ENCODE measurements at places on chromosomes 4 and X.

DNA sequence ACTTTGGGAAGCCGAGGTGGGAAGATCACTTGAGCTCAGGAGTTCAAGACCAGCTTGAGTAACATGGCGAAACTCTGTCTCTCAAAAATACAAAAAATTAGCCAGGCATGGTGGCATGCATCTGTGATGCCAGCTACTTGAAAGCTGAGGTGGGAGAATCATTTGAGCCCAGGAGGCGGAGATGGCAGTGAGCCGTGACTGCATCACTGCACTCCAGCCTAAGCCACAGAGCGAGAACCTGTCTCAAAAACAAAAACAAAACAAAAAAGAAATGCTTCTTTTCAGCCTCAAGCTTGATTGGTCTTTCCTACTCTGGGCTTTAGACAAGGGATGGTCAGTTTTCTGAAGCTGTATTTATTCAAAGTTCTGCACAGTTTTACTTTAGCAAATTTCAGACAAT, 15.8 kb upstream of the DHRSX start:
- no peak for DNase-seq

DNA sequence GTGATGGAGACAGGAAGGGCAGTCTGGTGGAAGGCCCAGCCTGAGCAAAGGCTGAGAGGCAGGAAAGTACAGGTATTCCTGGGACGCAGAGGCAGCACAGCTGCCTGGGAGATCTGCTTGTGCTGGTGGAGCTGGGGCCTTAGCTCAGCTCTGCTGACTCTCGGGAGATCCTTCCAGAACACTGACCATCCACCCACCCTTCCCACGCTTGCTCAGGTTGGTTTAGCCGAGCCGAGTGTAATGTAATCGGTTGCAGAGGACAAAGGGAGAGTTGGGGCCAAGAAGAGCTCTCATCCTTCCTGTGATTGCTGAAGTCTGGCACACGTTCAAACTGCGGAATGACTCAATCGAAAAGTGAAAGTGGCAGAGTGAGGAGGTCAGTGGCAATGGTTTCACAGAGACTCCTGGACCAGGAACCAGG, 43.1 kb upstream of the GPR78 start:
- DNase-seq = no peak

DNA sequence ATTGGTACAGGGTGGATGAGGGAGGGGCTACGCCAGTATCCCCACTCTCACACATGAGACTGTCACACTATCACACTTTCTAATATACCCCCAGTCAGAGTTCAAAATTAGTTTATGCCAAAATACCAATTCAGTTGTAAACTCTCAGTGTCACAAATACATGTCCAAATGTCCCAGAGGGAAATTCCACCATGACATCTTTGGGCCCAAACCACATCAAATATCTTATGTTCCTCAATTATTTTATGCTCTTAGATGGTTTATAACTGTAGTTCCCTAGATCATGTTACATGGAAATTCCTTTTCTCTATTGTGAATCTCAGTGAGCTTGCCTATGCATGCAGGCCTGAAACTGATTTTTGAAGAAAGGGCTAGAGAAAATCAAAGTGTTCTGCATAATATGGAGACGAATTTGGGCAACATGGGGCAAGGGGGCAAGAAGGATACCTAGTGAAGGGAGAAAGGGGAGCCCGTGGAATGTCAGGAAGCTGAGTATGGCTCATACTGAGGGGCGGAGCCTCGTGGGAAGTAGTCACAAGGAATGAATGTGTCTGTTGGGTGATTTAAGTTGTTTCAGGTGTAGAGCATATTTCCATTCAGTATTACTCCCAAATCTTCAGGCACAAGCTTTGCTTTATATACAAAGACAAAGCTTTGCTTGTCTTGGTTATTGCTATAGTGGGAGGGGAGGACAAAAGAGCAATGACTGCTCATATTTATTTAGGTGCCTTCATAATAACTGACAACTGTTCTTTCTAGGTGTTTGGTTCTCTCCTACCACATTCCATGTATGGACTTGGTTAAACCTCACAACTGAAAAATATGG, 40.8 kb downstream of the CLNK start:
- DNase-seq = no peak

- no peak for DNase-seq
These were observed 11.5 kb upstream of the TLR1 start for GRCh38 chr4:38815885-38816782.

GRCh38 chr4:108483079-108483478, 137.3 kb upstream of the RPL34 start:
- no peak for DNase-seq

DNA sequence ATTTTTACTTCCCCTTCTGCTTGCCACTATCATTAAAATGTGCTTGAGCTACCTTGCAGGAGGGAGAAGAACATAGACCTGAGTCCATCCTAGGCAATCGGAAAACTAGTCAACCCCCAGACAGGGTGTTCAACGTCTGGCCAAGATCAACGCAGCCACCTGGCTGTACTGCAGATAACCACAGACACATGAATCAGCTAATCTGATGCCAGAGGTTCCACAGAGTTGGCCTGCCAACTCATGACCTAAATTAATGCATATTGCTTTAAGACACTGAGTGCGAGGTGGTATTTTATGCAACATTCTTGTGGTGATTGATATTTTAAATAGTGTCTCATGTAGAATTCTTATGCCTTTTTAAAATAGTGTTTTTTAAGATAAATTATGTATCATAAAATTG, 1283.8 kb upstream of the PABPC4L start:
- DNase-seq = no peak

GRCh38 chr4:86388252-86388651, 28.4 kb upstream of the MAPK10 start:
- no peak for DNase-seq

GRCh38 chr4:63492515-63492914, 916.7 kb downstream of the TECRL start:
- no peak for DNase-seq

- DNase-seq = no peak
These were observed 220.9 kb downstream of the MAML3 start for GRCh38 chr4:139933104-139933503.

- no peak for DNase-seq
These were observed 15.3 kb upstream of the TADA2B start for GRCh38 chr4:7027913-7028312.

DNA sequence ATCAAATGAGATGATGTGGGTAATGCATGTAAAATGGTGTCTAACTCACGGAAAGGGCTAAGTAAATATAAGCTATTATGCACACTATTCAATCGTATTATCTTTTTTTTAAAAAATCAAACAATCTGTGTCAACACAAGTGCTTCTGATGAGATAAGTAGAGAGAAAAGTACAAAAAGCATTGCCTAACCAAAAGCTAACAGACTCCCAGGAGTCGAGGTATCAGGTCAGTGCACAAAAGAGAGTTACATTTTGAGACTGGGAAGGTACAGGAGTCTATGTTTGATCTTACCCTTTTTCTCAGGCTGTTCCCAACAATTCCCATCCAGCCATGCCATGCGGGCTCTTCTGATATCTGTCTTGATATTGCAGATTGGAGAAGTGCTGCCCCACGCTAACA, 203.3 kb upstream of the ZIC3 start:
- DNase-seq = no peak

DNA sequence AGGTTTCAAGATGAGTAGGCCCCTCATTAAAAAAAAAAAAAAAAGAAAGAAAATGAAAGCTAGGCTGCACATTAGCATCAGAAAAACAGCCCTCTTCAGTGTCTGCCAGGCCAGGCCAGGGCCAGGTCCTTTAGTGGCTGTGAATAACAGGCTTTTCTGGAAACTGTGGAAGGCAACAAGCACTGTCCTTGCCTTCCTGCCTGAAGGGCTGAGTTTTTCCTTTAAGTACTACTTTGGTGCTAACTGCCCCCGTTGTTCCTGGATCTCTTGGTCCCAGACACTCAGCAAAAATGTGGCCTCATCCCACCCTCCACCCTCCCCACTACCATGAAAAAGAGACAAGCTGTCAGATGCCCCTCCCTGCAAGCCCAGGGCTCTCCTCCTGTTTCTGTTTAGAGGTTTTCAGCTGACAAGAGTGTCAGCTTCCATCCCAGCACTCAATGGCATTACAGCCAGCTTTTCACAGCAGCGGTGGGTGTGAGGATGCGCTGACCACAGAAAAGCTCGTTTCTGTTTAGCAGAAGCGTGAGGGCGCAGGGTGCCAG, 174.2 kb downstream of the NHS start:
- no peak for DNase-seq

DNA sequence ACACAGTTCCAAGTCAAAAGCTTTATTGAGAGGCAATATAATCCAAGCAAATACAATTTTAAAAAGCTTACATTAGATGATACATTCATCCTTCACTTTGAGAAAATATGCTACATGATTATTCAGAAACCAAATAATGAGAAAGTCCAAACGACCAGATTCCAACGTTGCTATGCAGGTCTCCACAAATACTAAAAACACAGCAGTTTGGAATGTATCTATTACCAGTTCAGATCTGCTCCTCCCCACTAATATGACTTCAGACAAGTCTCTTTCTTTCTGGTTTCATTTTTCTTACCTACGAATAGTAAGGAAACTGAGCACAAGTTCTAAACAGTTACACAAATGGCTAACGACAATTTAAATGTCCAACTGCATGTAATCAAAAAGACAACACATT, 9.5 kb downstream of the NAF1 start:
- no peak for DNase-seq

- no peak for DNase-seq
These were observed 30.9 kb downstream of the GRXCR1 start for GRCh38 chr4:42923431-42923830.

- DNase-seq = no peak
These were observed 316.2 kb downstream of the GPAT3 start for GRCh38 chr4:83852085-83852451.

DNA sequence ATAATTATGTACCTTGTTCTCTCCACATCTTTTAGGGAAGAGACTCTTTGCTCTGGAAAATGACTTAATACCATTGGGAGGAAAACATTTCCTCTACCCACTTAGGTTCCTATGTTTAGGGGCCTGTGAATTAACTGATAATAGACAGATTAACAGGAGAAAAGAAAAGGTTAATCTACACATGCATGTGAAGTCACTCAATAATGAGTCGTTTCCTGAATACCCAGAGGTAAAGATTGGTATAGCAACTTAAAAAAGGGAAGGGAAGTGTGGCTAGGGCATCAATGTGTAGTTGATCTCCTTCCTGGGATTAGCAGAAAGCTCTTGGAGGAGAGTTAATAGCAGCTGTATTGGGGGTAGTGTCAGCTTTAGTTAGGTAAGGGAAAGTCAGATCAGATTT, 419.5 kb upstream of the ATOH1 start:
- DNase-seq = no peak

GRCh38 chrX:47662144-47662657, 3.2 kb upstream of the UXT start:
- peak; percentile 27 for DNase-seq

GRCh38 chr4:89247951-89248350, 59.6 kb downstream of the GPRIN3 start:
- no peak for DNase-seq

GRCh38 chrX:68832101-68832416, 3.2 kb downstream of the EFNB1 start:
- no peak for DNase-seq

GRCh38 chrX:20433388-20433775, 166.7 kb upstream of the RPS6KA3 start:
- no peak for DNase-seq

GRCh38 chrX:117959045-117959444, 157.6 kb downstream of the KLHL13 start:
- no peak for DNase-seq

DNA sequence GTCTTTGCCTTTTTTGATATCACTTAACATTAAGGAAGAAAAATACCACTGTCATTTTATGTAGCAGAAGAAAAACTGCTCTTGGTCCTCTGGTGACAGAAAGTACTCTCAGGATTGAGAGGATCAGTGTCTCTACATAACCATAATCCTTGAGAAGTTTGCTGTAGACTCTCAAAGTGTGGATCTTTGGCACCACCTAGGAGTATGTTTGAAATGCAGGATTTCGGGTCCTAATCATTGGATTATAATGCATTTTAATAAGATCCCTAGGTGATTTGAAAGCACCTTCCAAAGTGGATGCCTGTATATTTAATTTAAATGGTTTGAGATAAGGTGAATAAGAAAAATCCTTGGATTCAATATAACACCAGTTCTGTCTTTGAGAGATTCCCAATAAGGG, 23.2 kb downstream of the MOB1B start:
- DNase-seq = no peak

- DNase-seq = no peak
These were observed 15.9 kb downstream of the ADD1 start for GRCh38 chr4:2859514-2859913.

DNA sequence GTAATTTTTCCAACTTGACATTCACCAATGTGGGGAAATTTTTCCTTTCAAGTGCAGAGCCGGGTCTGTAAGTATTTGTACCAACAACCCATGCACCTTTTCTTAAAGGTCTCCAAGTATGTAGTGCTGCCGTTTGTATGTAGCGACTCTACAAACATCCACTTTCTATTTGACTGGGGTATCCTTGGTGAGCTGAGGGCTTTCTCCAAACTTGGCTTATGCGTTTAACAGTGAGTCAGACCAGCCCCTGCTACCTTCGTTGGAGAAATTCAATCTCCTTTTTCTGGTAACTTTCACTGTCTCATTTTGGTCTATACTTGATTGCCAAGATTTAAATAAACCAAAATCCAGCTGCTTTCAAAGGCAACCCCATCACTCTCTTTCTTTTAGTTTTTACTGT, 34.9 kb downstream of the MGST2 start:
- no peak for DNase-seq

DNA sequence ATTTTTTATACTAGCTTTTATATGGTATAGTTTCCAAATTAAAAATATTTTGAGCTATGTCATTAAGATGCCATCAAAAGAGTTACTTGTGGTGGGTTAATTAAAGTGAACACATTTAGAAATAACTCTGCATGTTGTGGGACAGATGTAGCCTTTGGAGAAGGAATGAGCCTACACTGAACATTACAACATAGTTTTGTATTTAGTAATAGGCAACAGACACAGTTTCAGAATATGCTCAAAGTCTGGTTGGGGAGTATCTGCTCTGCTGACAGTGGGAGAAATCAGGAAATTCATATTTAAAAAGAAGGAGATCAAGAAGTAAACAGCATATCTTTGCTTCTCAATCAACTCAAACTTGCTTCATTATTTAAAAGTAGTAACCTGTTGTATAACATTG, 23.7 kb downstream of the EMCN start:
- no peak for DNase-seq

- no peak for DNase-seq
These were observed 383.9 kb downstream of the PCDH7 start for GRCh38 chr4:31104043-31104442.

DNA sequence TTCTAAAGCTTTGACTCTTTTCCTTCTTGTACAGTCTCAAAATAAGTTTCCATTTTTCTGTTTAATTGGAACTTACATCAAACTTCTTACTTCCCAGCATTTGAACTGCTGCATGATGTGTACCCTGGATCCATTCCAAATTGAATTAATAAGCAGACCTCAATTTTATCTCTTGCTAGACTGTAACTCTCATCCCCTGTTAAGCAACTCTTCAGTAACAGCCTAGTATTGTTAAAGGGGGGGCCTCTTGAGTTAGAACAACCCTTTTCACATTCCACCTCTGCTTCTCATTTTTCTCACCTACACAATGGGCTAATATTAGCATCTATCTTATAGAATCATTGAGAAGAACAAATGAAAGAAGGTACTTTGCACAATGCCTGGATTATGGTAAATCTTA, 169.4 kb downstream of the IL1RAPL1 start:
- no peak for DNase-seq

- DNase-seq = no peak
These were observed 66.7 kb upstream of the PJA1 start for GRCh38 chrX:69231903-69232302.
